Psoas muscle (tissue), 8 donors: ENCODE measurements at places on chromosomes 2 and 18. TPM values are rescaled to one million over a fixed set of nuclear protein-coding genes. Genes with fewer than 3 reads are reported as not detected.
A peak's percentile ranks its signal among the peaks of the same experiment; 100 is the strongest.

Gene SNED1
- 36.9 TPM for total RNA-seq

Gene PMS1
- total RNA-seq, result 13.0 TPM

Gene SOX11
- total RNA-seq, result 0.07 TPM

- no peak overlapping the region for H3K4me3 ChIP-seq
- no peaks in the 10 kb centered on the region for H3K4me1 ChIP-seq
- no peaks in the 10 kb centered on the region for H3K36me3 ChIP-seq
- no peaks in the 10 kb centered on the region for H3K27me3 ChIP-seq
Observed at GRCh38 chr2:37698931-37699481, 27.6 kb upstream of the CDC42EP3 start.

GRCh38 chr2:235127931-235128330, 176.1 kb downstream of the SH3BP4 start:
- H3K36me3 ChIP-seq, result no peaks in the 10 kb centered on the region
- DNase-seq, result no peak
- peaks cover 3% of the 10 kb centered on the region for H3K27me3 ChIP-seq
- H3K27ac ChIP-seq, result no peak overlapping the region

GRCh38 chr2:119449521-119449920, 17.9 kb downstream of the TMEM37 start:
- no peaks in the 10 kb centered on the region for H3K36me3 ChIP-seq
- DNase-seq, result no peak
- H3K27ac ChIP-seq, result no peak overlapping the region
- H3K27me3 ChIP-seq, result no peaks in the 10 kb centered on the region

DNA sequence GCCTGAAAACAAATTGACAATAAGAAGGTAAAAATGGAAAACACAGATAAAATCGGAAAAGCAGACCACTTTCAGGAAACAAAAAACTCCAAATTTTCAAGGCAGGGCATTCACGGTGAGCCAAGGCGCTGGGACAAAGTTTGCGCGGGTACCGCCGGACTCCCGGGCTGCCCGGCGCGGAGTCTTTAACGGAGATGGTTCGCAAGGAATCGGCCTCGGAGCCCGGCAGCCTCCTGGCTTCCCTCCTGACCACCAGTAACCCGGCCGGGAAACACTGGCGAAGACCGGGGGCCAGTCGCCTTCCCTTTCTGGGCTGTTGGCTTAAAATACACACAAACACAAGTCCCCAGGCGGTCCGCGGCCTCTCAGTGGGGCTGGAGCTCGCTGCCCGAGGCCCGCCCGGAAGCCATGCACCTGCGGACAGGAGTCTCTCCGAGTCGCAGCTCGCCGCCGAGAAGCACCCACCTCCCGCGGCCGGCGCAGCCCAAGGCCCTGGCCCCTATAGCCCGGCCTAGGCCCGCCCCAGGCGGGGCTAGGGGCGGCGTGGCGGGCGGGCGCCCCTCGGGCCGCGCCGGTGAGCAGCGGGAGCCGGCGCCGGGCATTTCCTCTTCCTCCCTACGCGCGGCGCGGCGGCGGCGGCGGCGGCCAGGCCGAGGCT, 622 bp upstream of the KCMF1 start:
- peaks cover 44% of the 10 kb centered on the region for H3K4me1 ChIP-seq
- no peaks in the 10 kb centered on the region for H3K27me3 ChIP-seq
- H3K27ac ChIP-seq, result peak overlapping the region; percentile 98
- DNase-seq, result peak; percentile 67
- H3K4me3 ChIP-seq, result peak overlapping the region; percentile 89

- H3K4me3 ChIP-seq, result no peak overlapping the region
- H3K4me1 ChIP-seq, result peaks cover 64% of the 10 kb centered on the region
- no peak for DNase-seq
- no peaks in the 10 kb centered on the region for H3K36me3 ChIP-seq
- no peaks in the 10 kb centered on the region for H3K27me3 ChIP-seq
Observed at GRCh38 chr2:54572636-54573536, 116.8 kb downstream of the SPTBN1 start.

GRCh38 chr2:220002251-220002650, 374.8 kb downstream of the SLC4A3 start:
- no peak overlapping the region for H3K27ac ChIP-seq
- no peak for DNase-seq
- no peaks in the 10 kb centered on the region for H3K36me3 ChIP-seq

GRCh38 chr2:23383100-23383499, 1.9 kb upstream of the KLHL29 start:
- no peak for DNase-seq
- peaks cover 23% of the 10 kb centered on the region for H3K4me1 ChIP-seq

- no peak for DNase-seq
- no peaks in the 10 kb centered on the region for H3K27me3 ChIP-seq
- H3K4me1 ChIP-seq, result no peaks in the 10 kb centered on the region
- H3K4me3 ChIP-seq, result no peak overlapping the region
- H3K27ac ChIP-seq, result no peak overlapping the region
- no peaks in the 10 kb centered on the region for H3K36me3 ChIP-seq
Observed at GRCh38 chr18:78595453-78595852, 384.2 kb upstream of the SALL3 start.

GRCh38 chr2:218877891-218878290, 2.8 kb upstream of the WNT10A start:
- no peak for DNase-seq
- peaks cover 5% of the 10 kb centered on the region for H3K4me1 ChIP-seq
- no peak overlapping the region for H3K27ac ChIP-seq
- H3K4me3 ChIP-seq, result no peak overlapping the region
- H3K27me3 ChIP-seq, result peaks cover 85% of the 10 kb centered on the region
- H3K36me3 ChIP-seq, result no peaks in the 10 kb centered on the region

DNA sequence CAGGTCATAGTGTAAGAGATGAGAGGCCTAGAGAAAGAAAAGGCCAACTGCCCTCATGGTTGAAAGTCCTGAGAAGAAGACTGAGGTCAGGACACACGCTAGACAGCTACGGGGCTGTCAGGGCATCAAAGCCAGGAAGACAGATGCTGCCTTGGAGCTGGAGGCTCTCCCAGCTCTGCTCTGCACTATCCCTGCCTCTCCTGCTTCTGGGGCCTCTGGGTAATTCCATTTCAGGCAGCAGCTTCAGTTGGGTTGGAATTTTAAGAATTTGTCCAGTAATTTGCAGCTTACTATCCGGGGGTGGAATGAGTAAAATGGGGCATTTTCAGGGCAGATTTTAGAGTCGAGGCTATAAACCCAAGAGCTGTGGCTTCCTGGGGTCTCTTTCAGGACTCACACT, 76.2 kb upstream of the CTAGE1 start:
- no peak for DNase-seq
- H3K4me3 ChIP-seq, result no peak overlapping the region
- H3K27ac ChIP-seq, result no peak overlapping the region
- H3K27me3 ChIP-seq, result no peaks in the 10 kb centered on the region

DNA sequence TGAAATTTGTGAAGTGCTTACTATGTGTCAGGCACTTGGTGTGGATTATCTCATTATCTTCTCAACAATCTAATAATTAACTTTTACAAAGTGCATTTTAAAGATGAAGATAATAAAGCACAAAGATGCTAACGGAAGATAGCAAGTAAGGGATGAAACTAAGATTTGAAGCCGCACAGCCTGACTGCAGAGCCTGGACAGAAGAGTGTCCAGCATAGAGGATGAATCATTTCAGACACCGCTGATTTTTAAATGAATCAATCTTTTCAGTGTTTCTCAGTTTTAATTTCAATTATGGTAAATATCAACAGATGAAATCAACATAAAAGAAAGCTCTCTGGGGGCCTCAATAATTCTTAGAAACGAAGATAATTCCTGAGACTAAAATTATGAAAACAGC, 24.5 kb upstream of the STAM2 start:
- H3K36me3 ChIP-seq, result no peaks in the 10 kb centered on the region
- H3K27me3 ChIP-seq, result no peaks in the 10 kb centered on the region
- no peak overlapping the region for H3K27ac ChIP-seq
- no peaks in the 10 kb centered on the region for H3K4me1 ChIP-seq
- no peak overlapping the region for H3K4me3 ChIP-seq
- DNase-seq, result no peak

DNA sequence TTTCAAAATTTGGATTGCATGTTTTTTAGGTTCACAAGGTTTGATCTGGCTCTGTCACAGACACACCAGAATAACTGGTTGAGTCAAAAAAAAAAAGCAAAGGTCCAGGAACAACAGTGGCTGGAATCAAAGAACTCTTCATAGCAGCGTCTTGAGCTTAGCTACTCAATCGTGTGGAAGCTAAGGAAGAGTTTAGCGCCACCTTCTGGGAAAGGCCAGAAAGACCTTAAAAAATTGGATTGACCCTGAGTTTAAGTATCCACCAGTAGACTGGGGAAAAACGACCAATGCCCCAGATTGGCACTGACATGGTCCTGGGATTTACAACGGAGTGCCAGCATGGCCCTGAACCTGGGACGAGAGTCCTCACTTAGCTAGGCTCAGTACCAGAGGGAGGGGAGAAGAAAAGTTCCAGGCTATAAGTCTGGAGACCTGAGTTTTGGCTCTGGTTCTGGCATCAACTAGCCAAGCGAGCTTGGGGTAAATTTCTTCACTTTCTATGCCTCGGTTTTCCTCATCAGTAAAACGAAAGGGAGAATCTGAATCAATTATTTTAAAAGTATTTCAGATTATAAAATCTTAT, 71.1 kb upstream of the TFCP2L1 start:
- H3K4me3 ChIP-seq, result no peak overlapping the region
- H3K4me1 ChIP-seq, result peaks cover 28% of the 10 kb centered on the region
- DNase-seq, result no peak
- peaks cover 7% of the 10 kb centered on the region for H3K36me3 ChIP-seq

DNA sequence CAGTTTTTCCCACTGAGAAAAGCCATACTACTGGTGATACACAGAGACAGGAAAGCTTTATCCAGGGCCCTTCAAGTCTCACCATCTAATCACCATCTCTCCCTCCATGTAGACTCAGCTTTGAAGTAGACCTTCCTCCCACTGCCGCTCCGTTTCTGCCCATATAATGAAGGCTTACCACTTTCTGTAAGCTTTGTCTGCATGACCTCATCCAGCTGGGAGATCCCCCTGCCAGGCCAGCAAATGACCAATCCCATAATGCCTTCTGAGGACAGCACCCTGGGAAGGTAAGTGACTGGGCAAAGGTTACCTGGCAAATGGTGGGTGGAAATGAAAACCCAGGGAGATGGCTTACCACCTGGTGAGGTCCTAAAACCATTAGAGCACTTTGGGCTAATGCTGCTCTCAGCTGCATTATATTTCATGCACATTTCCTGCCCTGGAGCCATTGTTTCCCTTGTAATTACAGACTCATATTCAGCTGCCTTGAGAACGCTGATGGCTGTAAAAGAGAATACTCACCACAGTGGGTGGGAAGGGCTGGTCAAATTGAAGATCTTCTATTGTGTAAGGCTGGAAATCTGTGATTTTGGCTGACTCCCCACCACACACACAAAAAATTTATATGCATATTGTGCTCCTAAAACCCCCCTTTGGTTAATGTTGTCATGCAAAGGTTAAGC, 350.7 kb upstream of the SYT4 start:
- no peak for DNase-seq
- no peaks in the 10 kb centered on the region for H3K27me3 ChIP-seq
- H3K4me1 ChIP-seq, result no peaks in the 10 kb centered on the region
- H3K36me3 ChIP-seq, result no peaks in the 10 kb centered on the region

GRCh38 chr2:39545957-39546356, 108.9 kb upstream of the MAP4K3 start:
- H3K27ac ChIP-seq, result no peak overlapping the region
- no peaks in the 10 kb centered on the region for H3K36me3 ChIP-seq
- H3K27me3 ChIP-seq, result no peaks in the 10 kb centered on the region
- H3K4me1 ChIP-seq, result no peaks in the 10 kb centered on the region
